ENCODE measurements at places on chromosomes 2 and 18.

GRCh38 chr2:160584972-160585494, 91.4 kb upstream of the RBMS1 start:
- DNase-seq = no peak

GRCh38 chr2:215271446-215271845, 40.4 kb upstream of the ATIC start:
- no peak for DNase-seq

DNA sequence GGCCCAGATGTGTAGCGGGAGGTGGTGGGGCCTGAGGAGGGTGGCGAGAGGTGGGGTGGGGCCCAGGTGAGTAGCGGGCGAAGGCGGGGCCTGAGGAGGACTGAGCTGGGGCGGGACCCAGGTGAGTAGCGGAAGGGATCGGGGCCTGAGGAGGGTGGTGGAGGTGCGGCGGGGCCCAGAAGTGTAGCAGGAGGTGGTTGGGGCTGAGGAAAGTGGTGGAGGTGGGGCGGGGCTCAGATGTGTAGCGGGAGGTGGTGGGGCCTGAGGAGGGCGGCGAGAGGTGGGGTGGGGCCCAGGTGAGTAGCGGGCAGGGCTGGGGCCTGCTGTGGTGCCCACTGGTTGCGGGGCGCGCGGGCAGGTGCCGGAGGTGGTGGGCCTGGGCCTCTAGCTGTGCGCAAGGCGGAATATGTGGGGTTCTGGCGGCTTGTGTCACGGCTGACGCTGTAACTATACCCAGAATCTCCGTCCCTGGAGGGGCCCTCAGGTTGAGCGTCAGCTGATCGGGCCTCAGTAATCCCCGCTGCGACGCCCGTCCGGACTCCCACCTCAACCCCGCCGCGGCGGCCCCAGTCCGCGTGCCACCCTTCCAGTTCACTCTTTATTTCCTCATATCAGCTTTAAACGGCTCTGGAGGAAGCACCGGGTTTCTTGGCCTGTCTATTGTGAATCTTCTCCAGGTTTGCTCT, 866 bp upstream of the SF3B6 start:
- no peak for DNase-seq

DNA sequence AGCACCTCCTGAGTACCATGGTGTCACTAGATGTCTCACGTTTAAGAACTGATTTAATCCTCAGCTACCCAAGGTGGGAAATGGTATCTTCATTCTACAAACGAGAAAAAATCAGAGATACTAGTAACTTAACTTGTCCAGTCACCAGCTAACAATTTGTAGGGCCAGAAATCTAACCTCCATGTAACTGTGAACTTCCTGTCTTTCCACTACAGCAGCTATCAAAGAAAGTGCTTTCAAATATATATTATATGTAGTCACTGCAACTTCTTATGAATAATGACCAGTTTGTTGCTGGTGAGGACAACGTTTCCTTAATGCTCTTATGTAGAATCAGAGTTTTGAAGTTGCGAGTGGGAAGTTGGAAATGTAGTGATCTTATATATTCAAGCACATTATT, 1.9 kb downstream of the REV1 start:
- DNase-seq = no peak

- DNase-seq = no peak
Observed at GRCh38 chr2:86786001-86786536, 4.6 kb downstream of the CD8A start.

DNA sequence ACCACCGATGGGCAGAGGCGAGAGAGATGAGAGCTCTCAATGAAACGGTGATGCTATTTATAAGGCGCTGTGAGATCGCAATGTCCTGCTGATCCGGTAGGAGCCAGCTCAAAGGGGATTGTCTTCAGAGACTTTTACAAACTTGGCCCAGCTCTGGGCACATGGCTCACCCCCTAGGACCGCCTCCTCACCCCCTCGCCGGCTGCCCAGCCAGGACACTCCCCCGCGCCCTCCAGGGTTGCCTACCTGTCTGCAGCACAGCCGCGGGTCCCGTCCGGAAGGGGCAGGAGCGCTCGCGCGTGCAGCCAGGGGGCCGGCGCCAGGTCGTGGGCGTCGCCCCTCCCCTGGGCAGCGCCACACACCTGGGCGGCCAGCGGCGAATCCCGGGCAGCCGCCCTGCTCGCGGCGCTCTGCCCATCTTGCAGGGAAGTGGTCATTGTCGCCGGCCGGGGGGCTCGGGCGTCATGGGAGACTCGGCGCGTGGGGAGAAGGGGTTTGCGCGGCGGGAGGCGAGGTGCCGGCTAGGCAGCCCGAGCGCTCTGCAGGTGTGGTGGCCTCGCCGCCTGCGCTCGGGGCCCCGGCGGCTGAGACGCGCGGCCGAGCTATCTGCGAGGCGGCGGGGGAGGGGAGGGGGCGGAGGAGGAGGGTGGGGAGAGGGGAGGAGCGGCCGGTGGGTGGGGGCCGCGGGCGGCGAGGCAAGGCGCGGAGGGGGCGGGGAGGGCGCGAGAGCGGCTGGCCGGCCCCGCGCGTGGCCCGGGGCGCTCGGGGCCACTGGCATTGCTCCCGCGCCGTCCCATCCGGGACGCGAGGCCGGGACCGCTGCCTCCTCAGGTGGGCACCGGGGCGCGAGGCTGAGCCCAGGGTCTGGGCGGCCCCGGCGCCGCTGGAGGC, at the start of gene GRB14:
Gene GRB14, minus strand, starts transcription at position 610 of the 891 bp plus-strand sequence. Its CDS starts 173 bp downstream, at position 437.
- no peak for DNase-seq

DNA sequence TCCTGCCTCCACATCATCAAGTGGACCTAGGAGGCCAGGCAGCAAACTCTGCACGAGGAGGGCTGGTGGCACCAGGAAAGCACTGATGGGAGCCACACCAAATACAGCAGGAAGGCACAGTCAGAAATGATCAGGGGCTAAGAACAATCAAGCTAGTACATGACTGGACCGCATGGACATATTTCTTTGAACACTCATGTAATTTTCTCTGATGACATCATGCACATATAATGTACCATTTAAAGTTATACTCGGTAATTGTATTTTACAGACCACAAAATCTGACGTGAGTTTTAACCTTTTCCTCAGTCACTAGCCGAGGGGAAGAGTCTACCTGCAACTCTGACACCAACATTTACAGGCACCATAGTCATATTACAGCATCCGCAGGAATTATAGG, 76.7 kb downstream of the XDH start:
- no peak for DNase-seq
